ENCODE measurements at places on chromosomes 16 and 17.
A peak's percentile ranks its signal among the peaks of the same experiment; 100 is the strongest.

DNA sequence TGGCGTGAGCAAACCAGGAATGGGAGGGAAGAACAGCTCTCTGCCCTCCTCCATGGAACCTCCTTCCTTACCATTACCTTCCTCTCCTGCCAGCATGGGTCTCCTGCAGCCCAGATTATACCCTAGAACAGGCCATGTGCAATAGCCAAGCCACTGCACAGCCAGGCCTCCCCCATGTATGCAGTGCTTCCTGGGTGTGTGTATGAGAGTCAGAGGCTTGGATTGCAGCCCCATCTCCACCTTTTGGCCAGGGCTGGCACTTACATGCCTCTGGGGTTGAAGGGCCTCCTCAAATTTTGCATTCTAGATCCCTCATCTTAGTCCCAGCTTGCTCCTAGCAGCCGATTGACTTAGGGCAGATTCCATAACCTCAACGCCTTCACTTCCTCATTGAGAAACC is 133.7 kb downstream of the GSG1L start:
- DNase-seq: no peak

- DNase-seq: no peak
These were observed 10.9 kb downstream of the ABCC1 start for GRCh38 chr16:15960124-15960971.

DNA sequence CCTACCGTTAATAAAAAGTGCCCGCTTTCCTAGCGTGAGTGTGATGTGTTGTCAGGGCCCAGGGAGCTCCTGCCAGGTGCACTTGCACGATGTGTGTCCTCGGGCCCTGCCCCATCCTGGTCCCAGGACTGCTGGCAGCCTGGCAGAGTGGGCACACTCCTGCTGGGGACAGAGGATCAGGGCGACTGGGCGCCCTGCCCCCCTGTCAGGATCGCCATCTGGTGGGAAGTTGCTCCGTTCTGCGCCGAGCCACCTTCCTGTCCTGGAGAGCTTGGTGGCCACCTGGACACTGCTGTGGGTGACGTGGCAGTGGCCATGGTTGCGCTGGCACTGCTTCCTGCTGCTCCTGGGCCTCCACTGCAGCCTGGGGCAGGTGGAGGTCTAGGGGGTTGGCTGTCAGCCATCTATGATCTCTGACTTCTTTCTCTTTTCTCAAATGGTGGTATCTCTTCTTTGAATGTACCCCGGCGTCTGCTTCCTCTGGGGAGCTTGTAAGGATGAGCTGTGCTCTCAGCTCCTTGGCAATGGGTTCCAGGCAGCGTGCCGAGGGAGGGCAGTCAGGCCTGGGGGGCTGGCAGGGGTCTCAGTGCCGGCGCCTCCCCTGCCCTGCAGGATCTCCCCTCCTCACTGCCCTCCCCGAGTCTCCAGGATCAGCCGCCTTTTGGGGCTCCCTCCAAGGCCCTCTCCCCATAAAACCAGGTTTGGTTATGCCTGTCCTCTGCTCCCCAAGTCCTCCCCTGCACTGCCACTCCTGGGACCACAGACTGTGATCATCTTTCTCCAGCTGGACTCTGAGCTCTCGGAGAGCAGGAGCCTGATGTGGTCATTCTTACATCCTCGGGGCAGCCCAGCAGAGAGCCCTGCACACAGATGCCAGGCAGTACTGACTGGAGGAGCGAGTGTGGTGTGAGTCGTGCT is 76.9 kb downstream of the AMFR start:
- DNase-seq: no peak

GRCh38 chr16:85554114-85554888 is 58.8 kb upstream of the GSE1 start:
- DNase-seq: no peak

- DNase-seq: no peak
These were observed 30.2 kb downstream of the MRC2 start for GRCh38 chr17:62657690-62658089.

GRCh38 chr16:83966153-83966696 is 1.8 kb upstream of the NECAB2 start:
- no peak for DNase-seq

DNA sequence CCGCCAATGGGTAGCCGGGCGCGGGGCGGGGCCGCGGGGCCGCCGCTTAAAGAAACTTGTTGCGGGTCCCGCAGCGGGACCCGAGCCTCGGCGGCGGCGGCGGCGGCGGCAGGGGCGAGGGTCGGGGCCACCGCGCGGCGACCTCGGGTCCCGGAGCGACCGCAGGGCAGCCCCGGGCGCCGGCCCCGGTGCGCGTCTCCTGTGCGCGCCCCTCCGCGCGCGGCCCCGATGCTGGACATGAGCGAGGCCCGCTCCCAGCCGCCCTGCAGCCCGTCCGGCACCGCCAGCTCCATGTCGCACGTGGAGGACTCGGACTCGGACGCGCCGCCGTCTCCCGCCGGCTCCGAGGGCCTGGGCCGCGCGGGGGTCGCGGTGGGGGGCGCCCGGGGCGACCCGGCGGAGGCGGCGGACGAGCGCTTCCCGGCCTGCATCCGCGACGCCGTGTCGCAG is at the start of gene SOX8:
TSS of gene SOX8 (plus strand) at position 76 of the 450 bp plus-strand sequence. CDS start at position 229, 153 bp downstream.
- DNase-seq: no peak

DNA sequence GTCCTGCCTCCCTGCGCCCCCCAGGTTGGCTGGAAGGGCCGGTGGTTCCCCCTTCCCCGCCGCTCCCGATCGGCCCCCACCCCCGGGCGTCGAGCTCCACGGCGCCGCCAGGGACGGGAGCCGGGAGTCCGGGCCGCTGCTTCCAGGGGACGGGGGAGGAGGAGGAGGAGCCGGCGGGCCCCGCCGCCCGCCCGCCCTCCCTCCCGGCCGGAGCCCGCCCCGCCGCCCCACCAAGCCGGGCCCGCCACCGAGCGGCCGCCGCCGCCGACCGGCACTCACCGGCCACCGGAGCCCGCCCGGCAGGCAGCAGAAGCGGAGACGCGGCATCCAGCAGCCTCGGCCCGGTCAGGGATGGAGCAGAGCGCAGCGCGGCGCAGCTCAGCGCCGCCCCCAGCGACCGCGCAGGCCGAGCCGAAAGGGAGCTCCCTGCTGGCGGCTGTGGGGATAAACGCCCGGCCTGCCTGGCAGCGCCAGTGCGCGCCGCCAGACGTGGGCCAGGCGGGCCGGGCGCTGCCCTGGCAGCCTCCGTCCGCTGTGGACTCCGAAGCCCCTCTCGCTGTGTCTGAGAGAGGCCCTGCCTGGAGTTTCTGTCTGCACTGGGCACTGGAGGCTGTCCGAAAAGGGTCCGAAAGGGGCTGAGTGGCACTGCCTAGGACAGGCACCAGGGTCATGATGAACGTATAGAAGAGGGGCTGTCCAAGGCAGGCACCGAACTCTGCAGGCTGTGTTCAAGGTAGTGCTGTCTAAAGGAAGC is at the start of gene MYO18A:
TSS of gene MYO18A (minus strand) at position 365 of the 754 bp plus-strand sequence. CDS start 13,458 bp downstream, outside the sequence.
- DNase-seq: no peak

DNA sequence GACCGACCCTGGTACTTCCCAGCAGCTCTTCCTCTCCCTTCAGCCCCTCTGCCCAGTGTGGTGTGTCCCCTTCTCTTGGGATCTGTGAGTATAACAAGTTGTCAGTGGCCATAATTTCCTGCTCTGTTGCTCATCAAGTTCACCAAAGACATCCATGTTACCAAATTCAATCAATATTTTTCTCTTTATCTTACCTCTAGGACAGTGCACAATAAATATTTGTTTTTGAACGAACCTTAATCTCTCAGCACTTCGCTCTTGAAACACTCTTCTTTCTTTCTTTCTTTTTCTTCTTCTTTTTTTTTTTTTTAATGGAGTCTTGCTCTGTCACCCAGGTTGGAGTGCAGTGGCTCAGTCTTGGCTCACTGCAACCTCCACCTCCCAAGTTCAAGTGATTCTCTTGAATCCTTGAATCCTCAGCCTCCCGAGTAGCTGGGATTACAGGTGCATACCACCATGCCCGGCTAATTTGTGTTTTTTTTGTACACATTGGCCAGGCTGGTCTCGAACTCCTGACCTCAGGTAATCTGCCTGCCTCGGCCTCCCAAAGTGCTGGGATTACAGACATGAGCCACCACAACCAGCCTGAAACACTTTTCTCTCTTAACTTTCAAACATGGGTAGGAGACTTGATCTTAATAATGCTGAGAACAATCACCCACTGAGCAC is 2.7 kb upstream of the UMOD start:
- no peak for DNase-seq

GRCh38 chr17:39351508-39351907 is 49.9 kb downstream of the FBXL20 start:
- DNase-seq: no peak

- DNase-seq: no peak
These were observed 44.7 kb upstream of the DNAH17 start for GRCh38 chr17:78621720-78622490.

- no peak for DNase-seq
These were observed 121.9 kb upstream of the TNRC6C start for GRCh38 chr17:77836557-77837041.

DNA sequence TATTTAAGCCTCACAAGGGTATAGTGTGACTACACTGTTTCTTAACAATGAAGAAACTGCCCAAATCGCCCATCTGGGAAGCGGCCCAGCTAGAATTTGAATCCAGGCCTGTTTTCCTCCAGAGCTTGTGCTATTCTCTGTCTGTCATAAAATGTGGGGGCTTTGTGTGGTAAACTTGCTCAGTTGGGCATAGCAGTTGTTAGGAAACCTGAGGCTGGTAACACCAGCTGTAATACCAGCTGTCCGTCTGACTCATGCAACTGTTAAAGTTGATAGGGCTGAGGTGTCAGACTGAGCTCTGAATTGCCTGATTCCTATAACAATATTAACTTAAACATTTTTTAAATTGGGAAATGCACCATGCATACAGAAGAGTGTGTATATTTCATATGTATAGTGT is 9.3 kb downstream of the NOD2 start:
- DNase-seq: no peak

DNA sequence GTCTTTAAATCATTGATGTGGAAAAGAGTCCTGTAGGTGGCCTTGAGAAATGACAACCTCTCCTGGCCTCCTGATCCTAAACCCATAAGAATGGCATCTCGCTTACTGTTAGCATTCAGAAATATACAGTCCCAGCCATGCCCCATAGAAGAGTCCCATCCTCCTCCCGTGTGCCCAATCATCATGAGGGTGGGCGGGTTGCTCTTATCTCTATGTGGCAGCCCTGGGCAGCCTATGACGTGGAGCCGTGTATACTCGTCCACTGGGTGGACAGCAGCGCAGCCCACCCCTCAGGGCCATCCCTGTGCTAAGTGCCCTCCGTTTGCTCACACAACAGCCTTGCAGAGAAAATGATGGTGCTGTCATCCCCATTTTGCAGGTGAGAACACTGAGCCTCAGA is 105.3 kb downstream of the AMFR start:
- no peak for DNase-seq

DNA sequence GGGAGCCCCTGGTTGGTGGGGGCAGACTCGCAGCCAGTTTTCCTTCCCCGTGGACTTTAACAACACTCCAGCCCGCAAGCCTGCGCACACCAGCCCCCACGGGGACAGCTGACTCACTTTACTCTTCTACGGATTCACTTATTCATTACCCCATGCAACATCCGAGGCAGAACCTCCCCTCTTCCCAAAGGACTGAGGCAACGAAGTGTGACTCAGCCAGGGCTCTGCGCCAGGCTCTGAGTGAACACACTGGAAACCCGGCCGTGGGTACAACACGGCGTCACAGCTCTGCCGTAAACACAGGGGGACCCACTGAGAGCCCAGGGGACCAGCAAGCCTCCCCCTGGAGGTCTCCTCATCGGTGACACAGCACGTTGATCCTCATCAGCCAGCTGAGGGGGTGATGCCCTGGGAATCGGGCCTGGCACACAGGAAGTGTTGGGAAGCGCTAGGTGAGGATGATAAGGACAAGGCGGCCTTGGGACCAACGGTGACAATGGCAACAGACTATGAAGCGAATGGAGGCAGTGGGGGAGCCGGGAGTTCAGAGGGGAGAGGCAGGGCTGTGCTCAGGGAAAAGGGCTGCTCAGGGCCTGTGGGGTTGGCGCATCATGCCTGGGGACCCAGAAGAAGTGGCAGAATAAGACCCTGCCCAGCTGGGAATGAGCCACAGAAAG is 14.6 kb downstream of the COTL1 start:
- DNase-seq: no peak

GRCh38 chr17:49916854-49917515 is 52.0 kb upstream of the DLX4 start:
- DNase-seq: no peak

DNA sequence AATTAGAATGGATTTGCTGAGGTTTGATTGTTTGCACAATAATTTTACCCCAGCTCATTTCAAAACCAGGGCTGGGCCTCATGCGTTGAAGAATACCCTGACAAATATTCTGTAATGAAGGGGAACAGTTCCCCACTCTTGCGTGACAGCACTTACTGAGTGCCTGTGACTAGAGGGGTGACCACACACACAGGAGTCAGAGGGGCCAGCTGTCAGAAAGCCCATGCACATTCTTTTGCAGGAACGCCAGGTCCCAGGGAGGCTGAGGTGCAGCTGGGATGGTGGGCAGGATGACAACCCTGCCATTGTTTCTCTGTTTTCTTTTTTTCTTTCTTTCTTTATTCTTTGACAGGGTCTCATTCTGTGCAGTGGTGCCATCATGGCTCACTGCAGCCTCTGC is 44.6 kb downstream of the SMPD3 start:
- no peak for DNase-seq

GRCh38 chr16:29675811-29676643 is 3.0 kb upstream of the QPRT start:
- no peak for DNase-seq

GRCh38 chr17:36689089-36689667 is 87.8 kb downstream of the MRM1 start:
- DNase-seq: no peak

DNA sequence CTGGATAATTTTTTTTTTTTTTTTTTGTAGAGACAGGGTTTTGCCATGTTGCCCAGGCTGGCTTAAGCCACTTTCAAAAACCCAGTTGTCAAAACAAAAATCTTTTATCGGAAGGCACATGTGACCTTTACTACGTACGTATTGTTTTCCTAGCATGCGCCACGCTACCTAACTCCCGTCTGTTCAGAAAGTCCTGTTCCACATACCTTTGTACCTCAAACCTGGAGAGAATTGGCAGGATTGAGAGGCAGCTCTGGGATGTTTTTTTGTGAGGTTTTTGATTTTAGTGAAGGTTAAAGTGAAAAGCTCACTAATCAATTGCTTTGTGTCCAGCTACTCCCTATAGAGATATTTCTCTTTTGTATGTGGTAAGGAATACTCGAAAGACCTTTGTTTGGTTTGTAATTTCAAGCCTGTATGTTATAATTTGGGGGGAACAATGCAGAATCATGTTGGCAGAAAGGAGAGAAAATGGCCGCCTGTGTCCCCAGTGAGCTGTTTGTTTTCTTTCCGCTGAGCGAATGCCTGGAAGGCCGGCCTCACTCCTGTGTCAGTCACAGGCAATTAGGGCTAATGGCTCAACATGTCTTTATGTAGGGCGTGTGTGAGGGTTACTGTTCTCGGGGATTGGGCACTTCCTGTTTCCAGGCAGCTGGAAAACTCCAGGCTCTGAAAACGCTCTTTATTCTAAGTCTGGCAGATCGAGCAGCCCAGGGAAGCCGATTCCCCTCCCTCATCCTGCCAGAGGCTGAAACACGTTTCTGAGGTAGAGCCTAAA is 60.8 kb upstream of the CLEC18A start:
- peak; percentile 65 for DNase-seq

DNA sequence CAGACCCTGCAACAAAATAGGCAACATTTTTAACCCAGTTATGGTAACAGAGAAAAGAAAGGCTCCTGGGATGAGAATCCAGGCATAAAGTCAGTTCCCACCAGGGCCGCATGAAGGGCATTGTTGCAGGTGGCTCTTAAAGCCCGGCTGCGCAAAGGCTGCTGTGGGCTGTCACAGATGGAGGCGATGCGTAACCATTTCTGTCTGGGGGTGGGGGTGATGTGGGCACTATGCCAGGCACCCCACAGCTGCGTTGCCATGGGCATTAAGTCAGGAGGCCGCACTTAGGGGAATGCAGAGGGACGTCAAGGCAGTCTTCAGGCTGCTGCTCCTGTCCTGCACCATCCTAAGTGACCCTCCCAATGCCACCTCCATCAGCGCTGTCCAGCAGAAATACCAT is 228.4 kb downstream of the CPPED1 start:
- no peak for DNase-seq

All from right renal pelvis (tissue), 4 donors.